ENCODE measurements at places on chromosomes 6 and 20.

DNA sequence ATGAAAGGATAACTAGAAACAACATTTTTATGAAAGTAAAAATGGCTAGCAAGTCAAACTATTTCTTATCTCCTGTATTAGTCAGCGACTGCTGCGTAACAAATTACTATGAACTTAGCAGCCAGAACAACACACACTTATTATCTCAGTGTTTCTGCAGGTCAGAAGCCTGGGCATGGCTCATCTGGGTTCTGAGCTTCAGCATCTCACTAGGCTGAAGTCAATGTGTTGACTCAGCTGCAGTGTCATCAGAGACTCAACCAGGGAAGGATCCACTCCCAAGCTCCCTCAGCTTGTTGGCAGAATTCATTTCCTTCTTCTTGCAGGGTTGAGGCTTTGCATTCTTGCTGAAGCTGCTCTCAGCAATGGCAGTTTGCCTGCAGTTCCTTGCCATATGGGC, 33.2 kb upstream of the IGF2R start:
- DNase-seq = no peak

DNA sequence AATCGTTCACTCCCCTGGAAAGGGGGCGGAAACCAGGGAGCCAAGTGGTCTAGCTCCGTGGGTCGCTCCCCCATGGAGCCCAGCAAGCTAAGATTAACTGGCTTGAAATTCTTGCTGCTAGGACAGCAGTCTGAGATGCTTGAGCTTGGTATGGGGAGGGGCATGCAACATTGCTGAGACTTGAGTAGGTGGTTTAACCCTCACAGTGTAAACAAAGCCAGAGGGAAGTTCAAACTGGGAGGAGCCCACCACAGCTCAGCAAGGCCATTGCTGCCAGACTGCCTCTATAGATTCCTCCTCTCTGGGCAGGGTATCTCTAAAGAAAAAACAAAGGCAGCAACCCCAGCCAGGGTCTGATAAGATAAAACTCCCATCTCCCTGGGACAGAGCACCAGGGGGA, 43.2 kb downstream of the COL21A1 start:
- no peak for DNase-seq

GRCh38 chr6:161186173-161186769, 87.6 kb downstream of the AGPAT4 start:
- DNase-seq = no peak

GRCh38 chr6:106462923-106463557, 102.5 kb downstream of the CRYBG1 start:
- DNase-seq = no peak

DNA sequence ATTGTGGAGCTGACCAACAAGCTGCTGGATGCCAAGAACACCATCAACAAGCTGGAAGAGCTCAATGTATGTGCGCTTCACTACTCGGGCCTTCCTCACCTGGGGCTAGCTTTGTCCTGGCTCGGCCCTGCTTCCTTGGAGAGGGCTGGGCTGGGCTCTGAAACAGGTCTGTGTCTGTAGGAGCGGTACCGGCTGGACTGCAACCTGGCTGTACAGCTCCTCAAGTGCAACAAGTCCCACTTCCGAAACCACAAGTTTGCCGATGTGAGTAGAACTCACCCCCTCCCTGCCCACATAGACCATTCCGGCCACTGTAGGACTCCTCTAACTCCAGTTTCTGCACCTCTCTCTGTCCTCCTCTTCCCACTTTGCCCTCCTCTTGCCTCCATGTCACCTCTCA, 6.7 kb downstream of the LRRC73 start:
- no peak for DNase-seq

GRCh38 chr6:16334671-16335070, 96.3 kb downstream of the GMPR start:
- peak; percentile 47 for DNase-seq

DNA sequence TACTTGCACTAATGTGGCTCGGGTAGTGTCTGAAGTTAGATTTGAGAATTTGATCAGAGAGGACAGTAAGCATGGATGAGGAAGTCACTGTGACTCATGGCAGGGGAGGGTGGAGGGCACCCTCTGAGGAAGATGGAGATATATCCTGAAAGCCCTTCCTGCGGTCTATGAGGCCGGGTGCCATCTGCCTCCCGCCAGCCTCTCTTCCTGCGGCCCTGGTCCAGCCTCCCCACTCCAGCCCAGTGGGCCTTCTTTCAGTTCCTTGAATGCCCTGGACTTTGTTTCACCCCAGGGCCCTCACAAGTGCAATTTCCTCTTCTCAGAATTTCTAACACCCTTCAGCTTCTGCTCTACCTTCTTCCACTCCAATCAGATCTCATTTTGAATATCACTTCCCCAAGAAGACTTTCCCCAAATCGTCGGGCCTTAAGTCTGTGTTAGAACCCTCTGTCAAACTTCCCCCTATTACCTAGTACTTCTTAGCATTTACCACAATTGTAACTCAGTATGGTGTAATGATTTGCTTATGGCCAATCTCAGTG, 20.2 kb upstream of the TNFAIP3 start:
- no peak for DNase-seq

DNA sequence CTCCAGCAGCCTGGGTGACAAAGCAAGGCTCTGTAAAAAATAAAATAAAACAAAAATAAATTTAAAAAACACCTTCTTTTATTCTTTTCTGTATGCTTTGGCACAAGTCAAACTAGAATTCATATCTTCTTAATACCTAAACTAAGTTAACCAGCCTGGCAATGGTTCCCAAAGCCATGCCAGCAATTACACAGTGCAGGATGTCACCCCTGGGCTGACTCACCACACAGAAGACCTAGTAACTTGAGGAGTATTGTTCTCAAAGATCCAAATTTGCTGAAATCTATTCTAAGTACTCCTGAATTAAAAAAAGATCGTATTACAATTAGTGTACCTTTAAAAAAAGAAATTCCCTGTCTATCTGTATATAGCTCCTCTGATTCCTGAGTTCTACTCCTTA, 162.7 kb upstream of the SGK1 start:
- DNase-seq = no peak

DNA sequence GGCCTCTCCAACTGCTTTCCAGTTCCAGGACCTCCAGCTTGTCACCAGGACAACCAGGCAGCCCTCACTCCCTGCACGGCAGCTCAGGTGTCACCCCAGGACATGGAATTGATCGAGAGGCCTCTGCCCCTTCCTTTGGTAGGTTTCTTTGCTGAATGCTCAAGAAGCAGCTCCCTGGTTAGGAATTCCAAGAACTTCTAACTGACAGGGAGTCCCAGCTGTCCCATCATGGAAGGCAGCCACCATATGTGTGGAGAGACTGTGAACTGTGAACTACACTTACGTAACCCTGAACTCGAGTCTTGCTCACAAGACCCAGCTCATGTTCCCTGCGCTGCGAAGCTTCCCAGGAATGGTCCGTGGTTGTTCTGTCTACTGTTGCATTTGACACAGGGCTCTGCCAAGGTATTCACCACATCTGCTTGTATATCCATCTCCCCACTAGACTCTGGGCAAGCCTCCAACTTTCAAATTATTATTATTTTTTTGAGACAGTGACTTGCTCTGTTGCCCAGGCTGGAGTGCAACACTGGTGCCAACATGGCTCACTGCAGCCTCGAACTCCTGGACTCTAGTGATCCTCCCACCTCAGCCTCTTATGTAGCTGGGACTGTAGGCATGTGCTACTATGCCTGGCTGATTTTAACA, 35.7 kb downstream of the MGME1 start:
- DNase-seq = no peak

DNA sequence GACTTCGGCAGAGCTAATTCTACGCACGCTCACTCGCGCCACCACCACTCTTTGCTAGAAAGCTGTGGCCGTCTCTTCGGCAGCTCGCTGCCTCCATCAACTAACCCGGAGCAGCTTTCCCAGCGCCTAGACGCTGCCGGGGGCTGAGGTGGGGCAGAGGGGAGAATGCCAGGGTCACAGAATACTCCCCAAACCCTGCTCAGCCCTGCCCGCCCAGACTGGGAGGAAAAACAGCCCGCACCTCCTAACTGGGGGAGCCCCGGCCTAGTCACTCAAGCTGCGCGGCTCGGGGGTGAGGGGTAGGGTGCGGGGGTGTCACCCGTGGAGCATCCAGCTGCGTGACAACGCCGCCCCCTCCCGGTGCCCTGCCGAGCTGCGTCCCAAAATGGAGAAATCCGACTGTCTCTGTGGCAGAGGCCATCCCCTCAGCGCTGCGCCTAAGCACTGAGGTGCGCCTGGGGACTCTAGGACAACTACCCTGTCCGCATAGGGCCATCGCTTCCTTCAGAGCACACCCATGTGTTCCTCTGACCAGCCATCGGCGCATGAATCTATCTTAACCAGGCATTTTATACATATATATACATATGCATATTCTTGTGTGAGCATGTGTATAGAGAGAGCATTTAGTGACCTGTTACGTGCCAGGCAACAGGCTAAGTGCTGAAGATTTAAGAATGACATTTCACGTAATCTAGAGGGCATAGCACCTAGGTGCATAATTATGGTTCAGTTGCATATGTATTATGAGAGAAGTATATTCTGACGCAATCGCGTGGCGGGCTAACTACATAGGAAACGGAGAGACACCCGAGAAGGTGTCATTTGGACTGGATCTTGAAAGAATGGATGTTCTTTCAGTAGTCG, 1.5 kb upstream of the TENT5A start:
- no peak for DNase-seq

- no peak for DNase-seq
Measured at GRCh38 chr6:133612459-133612858, 276.5 kb upstream of the TCF21 start.

- no peak for DNase-seq
Measured at GRCh38 chr6:111581957-111582356, 23.7 kb downstream of the TRAF3IP2 start.

GRCh38 chr6:4294636-4295035, 159.3 kb upstream of the ECI2 start:
- DNase-seq = no peak

- DNase-seq = no peak
Measured at GRCh38 chr20:39651645-39652325, 689.6 kb downstream of the DHX35 start.

DNA sequence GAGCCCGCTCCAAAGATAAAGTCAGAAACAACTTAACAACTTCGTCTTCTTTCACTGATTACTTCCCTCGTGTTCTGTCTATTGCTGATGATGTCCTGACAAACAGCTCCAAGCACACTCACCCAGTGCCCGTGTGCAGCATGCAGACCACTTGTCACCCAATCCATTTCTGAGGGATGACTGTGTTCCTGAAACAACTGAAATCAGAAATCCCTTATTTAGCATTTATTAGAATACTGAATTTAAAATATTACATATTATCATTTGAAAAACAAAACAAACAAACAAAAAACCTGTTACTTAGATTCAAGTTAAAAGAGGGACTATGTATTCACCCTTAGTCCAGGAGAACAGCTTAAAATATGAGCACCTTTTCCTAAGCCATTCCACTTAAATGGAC, 223.7 kb upstream of the QKI start:
- DNase-seq = no peak

GRCh38 chr6:21846541-21847451, 253.2 kb downstream of the SOX4 start:
- no peak for DNase-seq

DNA sequence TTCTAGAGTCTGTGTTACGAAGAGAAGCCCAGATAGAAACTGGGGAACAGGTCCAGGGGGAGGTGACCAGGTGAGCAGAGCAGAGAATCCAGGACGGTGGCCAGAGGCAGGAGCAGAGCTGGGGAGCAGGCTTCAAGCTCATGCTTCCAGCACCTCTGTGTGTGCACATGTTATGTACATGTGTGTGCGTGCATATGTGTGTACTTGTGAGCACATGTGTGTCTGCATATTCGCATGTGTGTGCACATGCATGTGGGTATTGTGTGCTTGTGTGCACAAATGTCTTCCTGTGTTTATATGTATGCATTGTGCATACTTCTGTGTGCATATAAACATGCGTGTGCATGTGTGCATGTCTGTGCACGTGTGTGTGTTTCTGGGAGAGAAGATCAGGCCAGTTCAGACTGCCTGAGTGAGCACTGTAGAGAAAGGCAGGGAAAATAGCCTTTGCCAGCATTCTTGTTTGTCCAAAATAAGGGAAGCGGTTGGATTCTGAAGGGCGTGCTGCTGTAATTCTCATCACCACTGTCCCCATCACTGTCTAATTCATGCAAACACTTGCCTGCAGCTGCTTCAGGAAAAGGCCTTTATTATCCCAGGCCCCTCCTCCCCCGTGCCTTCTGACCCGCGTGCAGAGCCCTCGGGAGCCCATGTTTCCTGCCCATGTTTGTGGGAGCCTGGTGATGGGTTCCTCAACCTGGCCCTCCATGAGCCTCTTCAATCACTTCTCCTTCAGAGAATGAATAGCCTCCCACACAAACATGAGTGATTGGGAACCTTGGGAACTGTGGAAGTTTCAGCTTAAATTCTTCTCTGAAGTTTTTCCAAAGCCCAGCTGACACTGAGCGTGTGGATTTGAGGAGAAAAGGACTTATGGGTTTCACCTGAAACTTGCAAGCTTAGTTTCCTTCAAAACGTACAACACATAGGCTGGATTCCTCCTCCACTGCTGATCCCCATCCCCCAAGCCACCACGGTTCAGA, 161.7 kb upstream of the AFDN start:
- DNase-seq = no peak

DNA sequence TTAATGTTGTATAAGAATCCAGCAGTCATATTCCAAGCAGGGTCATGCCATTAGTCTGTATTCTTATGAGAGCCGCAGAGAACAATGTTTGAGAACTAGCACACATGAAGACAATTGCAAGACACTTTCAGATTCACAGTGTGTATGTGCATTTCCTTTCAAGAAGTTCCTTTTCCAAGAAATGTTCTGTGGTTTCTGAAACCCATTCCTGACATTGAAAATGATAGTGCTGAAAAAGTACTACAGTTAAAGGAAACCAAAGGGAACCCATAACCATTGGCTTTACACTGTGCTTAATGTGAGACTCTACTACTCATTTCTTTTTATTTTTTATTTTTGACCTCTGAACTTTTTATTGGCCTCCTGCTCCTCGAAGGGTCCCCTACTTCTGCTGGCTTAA, 4.2 kb upstream of the CALHM6 start:
- no peak for DNase-seq

GRCh38 chr6:32890831-32891230, 36.8 kb downstream of the PSMB9 start:
- no peak for DNase-seq

GRCh38 chr6:437037-437392, 45.5 kb downstream of the IRF4 start:
- DNase-seq = no peak

DNA sequence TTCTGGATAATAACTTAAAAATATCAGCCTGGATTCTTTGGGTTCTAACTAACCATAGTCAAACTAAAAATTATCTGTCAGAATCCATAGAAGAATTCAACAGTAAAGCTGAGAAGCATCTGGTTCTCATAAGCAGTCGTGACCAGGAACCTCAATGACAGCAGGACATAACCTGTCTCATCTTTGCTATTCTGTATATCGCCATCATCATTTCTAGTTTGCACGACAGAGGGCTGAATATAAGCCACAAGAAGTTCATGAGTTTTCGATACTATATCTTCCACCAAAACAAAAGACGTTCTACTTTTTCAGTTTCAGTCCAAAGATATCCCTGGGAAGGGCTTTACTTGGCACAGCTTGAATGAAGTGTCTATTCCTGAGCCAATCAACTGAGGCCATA, 42.7 kb downstream of the RFPL4B start:
- DNase-seq = no peak

- DNase-seq = no peak
Measured at GRCh38 chr20:36775826-36776225, 2.3 kb upstream of the DSN1 start.

GRCh38 chr20:6769903-6770785, 2.7 kb downstream of the BMP2 start:
- DNase-seq = no peak

- DNase-seq = peak; percentile 22
Measured at GRCh38 chr20:17898548-17898994, 70.0 kb downstream of the SNX5 start.

- DNase-seq = peak; percentile 84
Measured at GRCh38 chr6:159117046-159117445, 52.2 kb upstream of the FNDC1 start.
